ENCODE measurements at places on chromosomes 4 and X.

GRCh38 chrX:138298268-138298667 lies 413.2 kb downstream of the FGF13 start:
- DNase-seq: no peak

DNA sequence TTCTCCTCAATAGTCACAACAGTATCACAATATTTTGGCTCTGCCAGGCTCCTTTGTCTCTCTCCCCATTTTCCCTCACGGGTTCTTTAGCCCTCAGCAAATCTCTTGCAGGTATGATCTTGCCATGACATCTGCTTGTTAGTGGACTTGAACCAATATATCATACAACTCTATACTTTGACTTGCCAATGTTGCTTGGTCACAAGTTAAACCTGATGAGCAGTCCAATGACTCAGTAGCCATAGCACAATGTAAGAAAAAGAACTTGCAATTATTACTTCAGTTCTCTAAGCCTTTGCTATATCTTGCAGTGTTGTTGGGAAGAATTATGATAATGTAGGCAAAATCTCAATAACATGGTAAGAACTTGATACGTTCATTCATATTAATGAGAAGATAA lies 174.6 kb upstream of the NRK start:
- DNase-seq: no peak

DNA sequence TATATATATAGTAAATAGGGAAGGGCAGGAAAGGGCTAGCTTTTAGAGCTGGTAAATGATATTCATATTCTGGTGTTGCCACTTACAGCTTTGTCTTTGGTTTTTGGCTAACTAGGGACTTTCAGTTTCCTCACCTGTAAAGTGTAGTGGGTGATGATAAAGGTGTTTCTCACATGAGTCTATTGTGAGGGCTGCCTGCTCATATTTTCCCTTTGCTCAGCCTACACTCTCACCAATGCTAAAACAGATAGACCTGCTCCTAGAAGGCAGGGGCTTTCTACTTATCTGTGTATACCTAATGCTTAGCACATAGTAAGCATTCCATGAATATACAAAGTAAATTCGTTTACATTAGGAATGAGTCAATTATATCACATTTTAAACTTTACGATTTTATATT lies 137.2 kb upstream of the HS3ST1 start:
- no peak for DNase-seq

GRCh38 chr4:52576961-52577623 lies 82.0 kb downstream of the USP46 start:
- DNase-seq: no peak

- no peak for DNase-seq
Observed at GRCh38 chr4:141329174-141329569, 108.5 kb downstream of the ZNF330 start.

GRCh38 chrX:38654302-38654701 lies 93.0 kb downstream of the TSPAN7 start:
- no peak for DNase-seq

GRCh38 chrX:18537524-18537923 lies 112.1 kb downstream of the CDKL5 start:
- no peak for DNase-seq

GRCh38 chr4:61671599-61671998 lies 471.5 kb downstream of the ADGRL3 start:
- DNase-seq: no peak

GRCh38 chr4:28636971-28637370 lies 1776.3 kb downstream of the STIM2 start:
- DNase-seq: no peak

DNA sequence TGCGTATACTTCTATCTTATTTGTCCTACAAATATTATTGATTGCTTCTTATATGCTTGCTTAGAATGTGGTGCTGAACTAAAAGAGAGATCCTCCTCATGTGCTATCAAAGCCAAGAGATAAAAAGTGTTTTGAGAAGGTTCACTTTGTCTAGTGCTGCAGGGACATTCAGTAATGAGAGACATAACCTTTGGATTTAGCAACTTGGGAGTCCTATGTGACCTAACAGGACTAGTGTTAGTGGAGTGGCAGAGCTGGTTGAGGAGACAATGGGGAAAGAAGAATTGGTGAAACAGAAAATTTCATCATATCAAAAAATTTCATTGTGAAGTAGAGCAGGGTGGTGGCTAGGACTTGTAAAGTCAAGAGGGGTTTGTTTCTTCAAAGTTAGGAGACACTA lies 117.0 kb downstream of the RAPGEF2 start:
- DNase-seq: no peak

- no peak for DNase-seq
Observed at GRCh38 chr4:99614491-99614890, 39.9 kb downstream of the MTTP start.

DNA sequence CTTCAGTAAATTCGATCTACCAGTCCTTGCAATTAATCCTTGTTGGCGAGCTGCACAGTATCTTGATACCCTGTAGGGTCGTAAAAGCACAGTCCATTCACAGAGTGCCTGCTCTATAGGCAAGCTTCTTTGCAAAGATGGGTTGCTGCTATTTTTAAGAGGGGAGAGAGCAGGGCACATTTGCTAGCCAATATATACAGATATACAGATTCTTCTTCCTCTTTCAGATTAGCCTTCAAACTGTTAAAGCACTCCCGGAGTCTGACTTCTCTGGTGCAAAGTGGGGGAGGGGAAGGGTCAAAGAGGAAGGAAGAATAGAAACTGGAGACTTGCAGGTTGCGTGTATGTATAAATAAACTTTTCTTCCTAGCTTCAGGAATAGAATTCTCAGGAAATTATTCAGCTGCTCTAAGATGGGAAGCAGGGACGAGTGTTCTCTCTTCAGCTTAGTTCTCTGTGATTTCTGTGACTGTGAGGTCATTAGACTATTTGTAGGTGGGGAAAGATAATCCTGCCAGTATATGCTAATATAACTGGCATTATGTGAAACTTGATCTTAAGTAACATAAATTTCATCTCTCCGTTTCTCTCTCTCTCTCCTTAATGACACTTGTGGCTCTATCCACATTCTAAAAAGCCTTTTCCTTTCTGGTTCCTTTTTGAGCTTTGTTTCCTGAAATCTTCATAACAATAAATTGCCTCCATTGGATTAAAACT lies at the start of gene CYSLTR1:
TSS of gene CYSLTR1 (minus strand) at position 242 of the 717 bp plus-strand sequence. CDS start 53,865 bp downstream, outside the sequence.
- no peak for DNase-seq

- DNase-seq: no peak
Observed at GRCh38 chrX:8730812-8731558, 952 bp downstream of the ANOS1 start.

DNA sequence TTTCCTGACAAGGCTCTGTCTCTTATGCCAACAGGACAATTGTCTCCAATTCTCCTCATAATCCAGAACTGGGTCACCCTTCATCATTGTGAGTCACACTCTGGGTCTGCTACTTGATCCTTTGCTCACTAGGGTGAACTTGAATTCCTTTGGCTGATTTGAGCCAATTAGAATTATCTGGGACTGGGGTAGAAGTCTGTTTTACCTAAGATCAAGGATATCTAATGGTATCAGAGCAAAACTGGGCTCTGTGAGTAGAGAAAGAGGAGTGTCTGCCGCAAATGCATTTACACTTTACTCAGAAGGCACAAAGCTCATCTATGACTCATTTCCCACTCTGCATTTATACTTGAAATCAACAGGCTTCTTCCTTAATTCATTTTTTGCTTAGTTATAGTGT lies 72.6 kb downstream of the PITX2 start:
- DNase-seq: no peak

DNA sequence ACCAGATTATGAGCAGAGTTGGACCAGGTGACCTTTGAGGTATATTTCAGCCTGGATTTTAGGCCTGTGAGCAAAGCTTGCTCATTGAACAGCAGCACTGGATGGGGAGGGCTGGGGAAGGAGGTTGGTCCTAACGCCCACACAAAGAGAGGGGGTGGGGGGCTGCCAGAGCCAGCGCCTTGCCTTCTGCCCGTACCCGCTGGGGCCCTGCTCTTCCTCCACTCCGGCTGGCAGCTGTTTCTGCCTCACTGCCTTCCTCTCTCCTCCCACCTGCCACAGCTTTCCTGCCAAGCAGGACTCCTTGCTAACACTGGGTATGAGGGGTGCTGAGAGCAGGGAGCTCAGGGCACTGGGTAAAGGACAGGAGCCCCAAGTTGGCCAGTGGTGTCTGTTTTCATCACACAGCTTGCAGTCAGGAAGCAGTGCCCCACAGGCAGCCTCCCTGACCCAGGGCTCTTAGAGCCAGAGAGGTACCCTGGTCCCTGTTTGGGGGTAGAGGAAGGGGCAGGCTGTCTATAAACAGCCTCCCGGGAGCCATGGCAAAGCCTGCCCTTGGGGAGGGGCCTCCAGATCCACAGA lies 6.1 kb downstream of the NALF2 start:
- DNase-seq: no peak

GRCh38 chr4:20840648-20841190 lies 140.5 kb downstream of the PACRGL start:
- DNase-seq: no peak

DNA sequence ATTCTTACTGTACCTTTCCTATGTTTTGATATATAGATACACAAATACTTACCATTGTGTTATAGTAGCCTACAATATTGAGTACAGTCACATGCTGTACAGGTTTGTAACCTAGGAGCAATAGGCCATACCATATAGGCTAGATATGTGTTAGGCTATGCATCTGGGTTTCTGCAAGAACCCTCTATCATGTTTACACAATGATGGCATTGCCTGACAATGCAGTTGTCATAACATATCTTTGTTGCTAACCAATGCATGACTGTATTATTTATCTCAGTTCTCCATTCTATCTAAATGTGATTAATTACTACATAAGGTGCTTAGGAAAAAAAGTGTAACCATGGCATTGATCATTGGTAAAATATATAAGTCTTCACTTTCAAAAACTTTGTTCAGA lies 10.0 kb upstream of the SPCS3 start:
- no peak for DNase-seq

DNA sequence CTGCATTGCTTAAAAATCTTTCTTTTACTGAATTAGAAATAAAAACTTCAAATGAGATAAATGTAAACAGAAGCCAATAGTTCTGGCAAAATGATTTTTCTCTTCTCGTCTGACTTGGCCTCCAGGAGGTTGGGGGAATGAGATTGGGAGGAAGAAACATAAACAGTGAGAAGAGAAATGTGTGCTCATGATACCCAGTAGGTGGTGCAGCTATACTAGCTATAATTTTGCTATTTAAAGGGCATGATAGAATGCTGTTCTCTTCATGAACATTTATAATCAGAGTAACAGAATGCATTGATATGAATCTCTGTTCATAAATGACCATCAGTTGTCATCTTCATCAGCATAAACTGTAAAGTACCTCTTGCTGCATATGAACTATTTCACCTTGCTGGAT lies 85.5 kb downstream of the TACR3 start:
- DNase-seq: no peak

DNA sequence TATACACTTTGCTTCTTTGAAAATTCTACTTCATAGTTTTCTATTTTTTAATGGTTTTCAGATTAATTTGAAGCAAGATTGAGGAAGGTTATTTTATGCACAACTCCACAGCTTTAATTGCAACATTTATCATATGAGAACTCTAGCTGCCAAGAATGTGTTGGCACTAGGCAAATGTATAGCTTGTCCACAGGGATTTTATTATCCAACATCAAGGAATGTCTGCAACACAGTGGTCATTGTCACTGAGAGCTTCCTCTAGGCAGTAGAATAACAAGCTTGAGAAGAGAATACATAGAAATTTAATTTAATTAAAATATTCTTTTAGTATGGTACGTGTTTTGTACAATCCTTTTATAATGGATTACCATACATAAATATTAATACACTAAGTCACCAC lies 1600.8 kb downstream of the ARAP2 start:
- DNase-seq: no peak

All from activated CD4-positive, alpha-beta T cell treated with anti-CD3 and anti-CD28 coated beads, Interleukin-2, amount 50 U/mL, for 4 hours (primary cell).